ENCODE measurements at places on chromosomes 5 and 9. TPM values are rescaled to one million over a fixed set of nuclear protein-coding genes. Genes with fewer than 3 reads are reported as not detected.
A peak's percentile ranks its signal among the peaks of the same experiment; 100 is the strongest.

CCDC192 gene
- not detected for total RNA-seq

ANKRD34B gene
- total RNA-seq, result not detected

GRCh38 chr5:32690666-32691065, 20.5 kb upstream of the NPR3 start:
- DNase-seq, result no peak

DNA sequence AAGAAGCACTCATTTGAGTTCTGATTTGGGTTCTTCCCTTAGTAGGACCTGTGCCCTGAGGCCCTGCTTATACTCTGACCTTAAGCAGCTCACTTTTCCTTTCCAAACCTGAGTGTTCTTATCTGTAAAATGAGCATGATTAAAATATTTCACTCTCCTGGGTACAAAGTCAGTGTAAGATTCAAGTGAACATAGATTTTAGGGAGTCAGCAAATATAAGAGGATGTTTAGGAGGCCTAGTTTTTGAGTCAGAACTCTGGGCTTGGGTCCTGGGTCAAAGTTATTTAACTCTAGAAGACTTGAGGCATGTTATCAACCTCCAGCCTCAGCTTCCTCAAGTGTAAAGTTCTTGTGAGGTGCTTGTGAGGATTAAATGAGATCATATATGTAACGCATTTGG, 8.7 kb upstream of the SPARC start:
- no peak for DNase-seq

- no peak for DNase-seq
These were observed 145.4 kb downstream of the ACTL7B start for GRCh38 chr9:108710424-108710823.

DNA sequence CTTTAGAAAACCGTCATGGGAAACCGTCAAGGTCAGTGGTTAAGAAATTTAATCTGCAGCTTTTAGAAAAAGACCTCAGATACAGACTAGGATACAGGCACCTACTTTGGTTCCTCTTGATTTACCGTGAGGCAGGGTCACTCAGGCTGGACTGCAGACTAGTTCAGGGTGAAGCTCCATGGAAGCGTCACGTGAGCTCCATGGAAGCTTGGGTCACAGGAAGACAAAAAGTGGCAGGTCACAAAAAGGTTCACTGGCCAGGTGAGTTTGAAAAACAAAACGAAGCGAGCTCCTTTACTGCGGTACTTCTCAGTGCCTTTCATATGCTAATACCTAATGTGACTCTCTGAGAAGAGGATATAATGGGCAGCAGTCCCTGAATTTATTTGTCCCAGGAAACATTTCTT, 43.0 kb downstream of the PRRC2B start:
- DNase-seq, result no peak

GRCh38 chr9:128323212-128323730, 632 bp downstream of the COQ4 start:
- no peak for DNase-seq

DNA sequence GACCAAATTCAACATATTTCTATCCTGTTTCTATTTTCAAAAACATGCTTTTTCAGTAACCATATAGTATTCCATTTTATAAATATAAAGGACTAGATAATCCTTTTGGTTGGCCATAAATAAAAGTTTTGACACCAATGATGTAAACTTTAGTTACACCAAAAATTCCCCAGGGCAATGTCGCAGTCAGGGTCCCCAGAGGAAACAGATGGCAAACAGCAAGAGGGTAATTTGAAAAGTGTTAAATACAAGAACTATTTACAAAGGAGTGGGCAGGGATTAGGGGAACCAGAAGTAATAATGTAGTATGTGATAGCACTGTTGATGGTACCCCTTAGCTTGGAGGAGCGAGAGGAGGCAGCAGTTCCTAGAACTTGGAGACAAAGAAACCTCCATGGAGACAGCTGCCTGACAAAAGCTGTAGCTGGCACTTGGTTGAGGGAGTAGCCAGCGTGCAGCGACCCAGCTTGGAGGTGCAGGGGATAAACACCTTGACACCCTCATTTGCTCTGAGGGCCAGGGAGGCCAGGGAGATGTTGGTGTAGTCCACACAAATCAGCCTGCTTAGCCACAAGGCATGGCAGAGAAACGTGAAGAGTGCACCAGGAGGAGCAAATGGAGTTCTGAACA, 18.3 kb upstream of the MSANTD3 start:
- no peak for DNase-seq

DNA sequence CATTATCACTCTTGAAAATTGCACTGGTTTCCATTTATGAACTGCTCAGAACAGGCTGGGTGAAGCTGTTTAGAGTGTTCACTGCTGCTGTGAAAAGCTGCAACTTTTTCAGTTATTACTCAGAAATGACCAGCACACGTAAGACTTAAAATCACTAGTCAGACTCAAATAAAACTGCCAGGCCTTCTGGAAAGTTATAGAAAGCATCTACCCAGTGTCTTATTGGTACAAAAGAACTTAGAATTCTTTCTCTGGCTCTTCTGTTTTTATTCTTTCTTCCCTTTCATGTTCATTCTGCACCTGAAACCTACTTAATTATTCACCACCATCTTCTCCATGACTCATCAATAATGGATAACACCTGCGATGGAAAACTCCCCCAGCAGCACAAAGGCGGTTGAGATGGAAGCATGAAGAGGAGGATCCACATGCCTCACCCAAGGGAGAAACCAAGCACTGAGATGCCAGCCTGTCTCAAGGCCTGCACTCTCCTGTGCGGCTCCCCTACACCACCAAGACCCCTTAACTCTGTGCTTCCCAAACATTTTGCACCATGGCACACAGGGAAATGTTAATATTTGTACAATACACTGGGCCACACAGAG, 171.9 kb downstream of the ENTREP1 start:
- DNase-seq, result no peak

DNA sequence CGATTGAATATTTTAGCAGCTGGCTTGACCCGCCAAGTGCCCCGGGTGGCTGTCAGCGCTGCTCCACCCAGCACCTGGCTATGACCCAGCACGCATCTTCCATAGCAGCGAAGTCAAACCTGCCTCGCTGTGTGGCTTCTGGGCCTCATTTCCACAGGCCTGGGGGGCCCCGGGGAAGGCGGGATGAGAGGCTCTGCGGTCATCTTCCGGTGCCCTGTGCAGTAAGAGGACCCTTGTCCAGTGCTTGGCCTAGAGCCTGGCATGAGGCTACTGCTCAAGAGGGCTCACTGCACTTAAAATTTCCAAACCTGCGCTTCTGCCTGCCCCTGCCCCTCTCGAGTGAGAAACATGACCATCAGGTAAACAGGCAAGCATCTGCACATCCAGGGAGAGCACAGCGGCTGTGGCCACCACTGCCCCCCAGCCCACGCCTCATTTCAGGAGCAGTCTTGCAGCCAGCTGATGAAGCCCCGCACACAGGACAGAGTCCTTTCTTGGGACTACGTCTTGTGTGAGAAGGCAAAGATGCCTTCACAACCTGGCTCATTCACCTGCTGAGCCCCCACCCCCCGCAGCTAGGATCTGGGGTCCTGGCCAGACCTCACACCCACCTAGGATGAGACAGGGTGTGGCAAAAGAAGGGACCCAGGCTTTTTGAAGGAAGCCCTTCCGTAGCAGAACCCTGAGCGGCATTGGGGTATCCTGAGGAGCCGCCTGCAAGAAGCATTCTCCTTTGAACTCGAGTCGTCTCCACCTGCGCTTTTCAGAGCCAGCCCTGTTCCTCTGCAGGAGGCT, 69.5 kb upstream of the UNC5A start:
- DNase-seq, result no peak

DNA sequence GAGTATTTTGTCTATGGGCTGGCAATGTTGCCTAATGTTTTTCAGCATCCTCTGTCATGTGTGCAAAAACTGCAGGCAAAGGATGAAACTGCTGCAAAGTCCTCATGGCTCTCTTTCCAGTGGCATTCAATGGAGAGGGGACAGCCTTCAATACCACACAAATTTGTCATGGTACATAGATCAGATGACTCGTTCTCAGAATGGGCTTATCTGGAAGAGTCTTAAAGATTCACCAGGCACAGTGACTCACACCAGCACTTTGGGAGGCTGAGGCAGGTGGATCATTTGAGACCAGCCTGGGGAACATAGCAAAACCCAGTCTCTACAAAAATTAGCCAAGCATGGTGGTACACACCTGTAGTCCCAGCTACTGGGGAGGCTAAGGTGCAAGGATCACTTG, 5.3 kb downstream of the CDKN2AIPNL start:
- no peak for DNase-seq

DNA sequence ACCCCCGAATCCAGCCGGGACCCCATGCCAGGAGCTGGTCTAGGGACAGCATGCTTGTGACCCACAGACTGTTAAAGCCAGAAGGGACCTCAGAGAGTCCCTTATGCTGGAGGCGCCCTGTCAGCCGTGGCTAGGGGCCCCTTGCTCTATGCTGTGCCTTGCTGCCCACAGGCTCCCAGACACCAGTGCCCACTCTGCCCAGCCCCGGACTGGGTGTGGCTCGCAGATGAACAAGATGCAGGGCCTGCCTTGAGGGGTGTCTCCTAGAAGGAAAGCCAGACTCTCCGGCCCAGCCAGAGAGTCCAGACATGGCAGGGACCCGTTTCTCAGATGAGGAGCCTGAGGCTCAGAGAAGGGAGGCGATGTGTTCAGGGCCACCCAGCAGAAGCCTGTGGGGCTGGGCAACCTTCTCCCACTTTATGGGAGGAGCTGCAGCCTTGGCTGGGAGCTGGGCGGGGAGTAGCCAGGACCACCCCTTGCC, 85.7 kb downstream of the LMX1B start:
- DNase-seq, result no peak

IL33 gene
- total RNA-seq, result not detected

DNA sequence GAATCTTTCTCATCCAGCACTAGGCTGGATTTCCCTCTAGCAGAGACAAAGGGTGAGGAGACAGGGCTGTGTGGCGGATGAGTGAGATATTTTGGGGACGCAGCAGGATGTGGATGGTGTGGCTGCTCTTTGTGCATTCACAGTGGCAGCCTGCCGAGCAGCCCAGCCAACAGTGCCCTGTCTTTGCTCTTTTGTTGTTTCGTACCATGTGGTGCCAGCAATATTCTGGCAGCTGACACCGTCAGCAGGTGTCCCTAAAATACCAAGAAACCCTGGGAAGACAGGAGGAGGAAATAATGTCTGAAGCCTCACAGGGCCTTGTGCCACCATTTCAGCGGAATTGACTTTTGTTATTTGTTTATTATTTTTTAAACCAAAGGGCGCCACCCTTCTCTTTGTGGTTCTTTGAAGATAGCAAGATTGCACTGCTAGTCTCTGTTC, 141.4 kb downstream of the CCDC192 start:
- no peak for DNase-seq

GRCh38 chr5:80255431-80255810, 427 bp downstream of the SERINC5 start:
- peak; percentile 33 for DNase-seq

DNA sequence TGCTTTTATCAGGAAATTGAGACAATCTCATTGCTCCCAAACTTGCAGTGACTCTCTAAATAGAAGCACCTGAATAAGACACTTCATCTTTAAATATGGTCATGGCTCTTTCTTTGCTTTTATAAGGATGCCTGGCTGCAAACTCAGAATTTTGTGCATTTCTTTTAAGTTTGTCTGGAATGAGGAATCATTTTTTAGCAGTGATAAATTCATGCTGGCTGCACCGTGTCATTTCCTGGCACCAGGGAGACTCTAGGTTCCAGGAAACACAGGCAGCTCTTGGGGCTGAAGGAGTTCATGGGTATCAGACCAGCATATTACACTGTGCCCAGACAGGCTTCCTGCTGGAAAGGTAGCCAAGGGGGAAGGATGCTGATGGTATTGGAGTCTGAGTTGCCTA, 109.9 kb downstream of the NUDT12 start:
- no peak for DNase-seq

DNA sequence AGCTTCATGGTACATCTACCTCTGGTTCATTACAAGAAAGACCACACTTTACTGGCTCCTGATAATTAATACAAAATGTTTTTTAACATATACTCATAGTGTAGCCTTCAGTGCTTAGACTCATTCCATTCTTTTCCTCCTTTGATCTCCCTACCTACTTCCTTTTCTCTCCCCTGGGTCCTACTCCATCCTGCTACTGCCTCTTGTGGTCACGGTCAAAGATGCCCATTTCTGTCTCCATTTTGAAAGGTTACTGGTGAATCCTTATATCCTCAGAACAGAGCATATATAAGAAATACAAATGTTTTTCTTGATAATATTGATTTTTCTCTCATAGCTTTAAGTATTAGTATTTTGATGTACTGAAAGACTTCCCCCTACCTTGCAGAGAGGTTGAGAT, 375.9 kb downstream of the ARRDC3 start:
- DNase-seq, result no peak

GRCh38 chr5:93349613-93350012, 231.4 kb downstream of the NR2F1-AS1 start:
- no peak for DNase-seq

GRCh38 chr5:109597893-109598292, 91.8 kb upstream of the MAN2A1 start:
- DNase-seq, result no peak

GRCh38 chr5:115946655-115947054, 15.6 kb upstream of the LVRN start:
- DNase-seq, result no peak

DNA sequence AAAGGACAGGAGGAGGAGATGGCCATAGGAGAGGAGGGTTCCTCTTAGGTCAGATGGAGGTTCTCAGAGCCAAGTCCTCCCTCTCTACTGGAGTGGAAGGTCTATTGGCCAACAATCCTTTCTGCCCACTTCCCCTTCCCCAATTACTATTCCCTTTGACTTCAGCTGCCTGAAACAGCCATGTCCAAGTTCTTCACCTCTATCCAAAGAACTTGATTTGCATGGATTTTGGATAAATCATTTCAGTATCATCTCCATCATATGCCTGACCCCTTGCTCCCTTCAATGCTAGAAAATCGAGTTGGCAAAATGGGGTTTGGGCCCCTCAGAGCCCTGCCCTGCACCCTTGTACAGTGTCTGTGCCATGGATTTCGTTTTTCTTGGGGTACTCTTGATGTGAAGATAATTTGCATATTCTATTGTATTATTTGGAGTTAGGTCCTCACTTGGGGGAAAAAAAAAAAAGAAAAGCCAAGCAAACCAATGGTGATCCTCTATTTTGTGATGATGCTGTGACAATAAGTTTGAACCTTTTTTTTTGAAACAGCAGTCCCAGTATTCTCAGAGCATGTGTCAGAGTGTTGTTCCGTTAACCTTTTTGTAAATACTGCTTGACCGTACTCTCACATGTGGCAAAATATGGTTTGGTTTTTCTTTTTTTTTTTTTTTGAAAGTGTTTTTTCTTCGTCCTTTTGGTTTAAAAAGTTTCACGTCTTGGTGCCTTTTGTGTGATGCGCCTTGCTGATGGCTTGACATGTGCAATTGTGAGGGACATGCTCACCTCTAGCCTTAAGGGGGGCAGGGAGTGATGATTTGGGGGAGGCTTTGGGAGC, 3.1 kb downstream of the EGR1 start:
- DNase-seq, result no peak

FOXD4L4 gene
- 0.07 TPM for total RNA-seq

SPATA31A3 gene
- not detected for total RNA-seq

ABLIM3 gene
- 6.5 TPM for total RNA-seq

All from NCI-H460 (cell line).